ENCODE measurements at places on chromosomes 12 and 14.
A peak's percentile ranks its signal among the peaks of the same experiment; 100 is the strongest.

- DNase-seq: peak; percentile 74
Observed at GRCh38 chr14:65824285-65824977, 411.9 kb downstream of the FUT8 start.

GRCh38 chr12:2688381-2688931 lies 106.3 kb upstream of the FKBP4 start:
- DNase-seq: no peak

DNA sequence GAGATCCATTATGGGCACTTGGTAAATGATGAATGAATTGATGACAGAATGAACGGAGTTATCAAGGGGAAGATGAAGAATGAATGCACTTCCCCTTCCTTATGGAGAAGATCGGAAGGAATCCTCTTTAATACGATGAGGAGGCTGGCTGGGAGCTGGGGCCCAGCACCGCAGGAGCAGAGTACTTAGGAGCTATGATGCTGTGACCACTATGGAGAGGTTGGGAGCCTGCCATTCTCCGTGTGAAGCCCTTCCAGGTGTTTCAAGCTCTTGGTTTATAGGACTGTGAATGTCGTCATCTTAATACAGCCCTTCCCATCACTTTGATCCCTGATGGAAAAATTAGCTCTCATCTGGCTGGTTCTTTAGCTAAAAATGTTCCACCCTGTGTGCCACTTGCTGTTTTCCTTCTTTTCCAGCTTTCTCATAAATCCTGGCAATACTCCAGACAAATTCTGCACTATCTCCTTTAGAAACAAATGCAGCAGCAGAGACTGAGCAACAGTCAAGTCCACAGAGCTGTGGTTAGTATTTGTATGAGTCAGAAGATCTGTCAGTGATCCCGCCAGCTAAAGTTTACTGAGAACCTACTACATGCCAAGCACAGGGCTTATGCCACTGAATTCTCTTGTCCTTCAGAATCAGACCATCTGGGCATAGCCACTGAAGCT lies 263.1 kb upstream of the CRY1 start:
- DNase-seq: no peak

GRCh38 chr14:77674931-77675330 lies 32.9 kb downstream of the ALKBH1 start:
- no peak for DNase-seq

DNA sequence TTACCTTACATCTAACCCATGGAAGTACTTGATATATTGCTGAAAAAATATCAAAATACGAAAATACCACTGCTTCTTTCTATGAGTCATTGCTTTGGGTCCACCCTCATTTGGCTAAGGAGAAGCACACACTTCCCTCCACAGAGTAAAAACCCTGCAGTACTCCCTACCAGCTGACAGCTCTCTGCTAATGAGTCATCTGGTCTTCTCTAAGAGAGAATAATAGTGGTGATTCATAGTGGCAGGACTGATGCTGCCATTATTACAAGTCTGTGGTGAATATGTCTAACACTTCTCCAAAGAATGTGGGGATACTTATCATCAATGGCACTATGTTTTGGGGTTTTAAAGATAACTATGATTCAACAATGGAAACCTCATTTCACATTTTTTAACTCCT lies 90.7 kb downstream of the PPFIA2 start:
- peak; percentile 10 for DNase-seq

- DNase-seq: no peak
Observed at GRCh38 chr12:110943373-110943772, 23.0 kb upstream of the MYL2 start.

GRCh38 chr14:99586761-99587459 lies 17.1 kb downstream of the CCDC85C start:
- no peak for DNase-seq

DNA sequence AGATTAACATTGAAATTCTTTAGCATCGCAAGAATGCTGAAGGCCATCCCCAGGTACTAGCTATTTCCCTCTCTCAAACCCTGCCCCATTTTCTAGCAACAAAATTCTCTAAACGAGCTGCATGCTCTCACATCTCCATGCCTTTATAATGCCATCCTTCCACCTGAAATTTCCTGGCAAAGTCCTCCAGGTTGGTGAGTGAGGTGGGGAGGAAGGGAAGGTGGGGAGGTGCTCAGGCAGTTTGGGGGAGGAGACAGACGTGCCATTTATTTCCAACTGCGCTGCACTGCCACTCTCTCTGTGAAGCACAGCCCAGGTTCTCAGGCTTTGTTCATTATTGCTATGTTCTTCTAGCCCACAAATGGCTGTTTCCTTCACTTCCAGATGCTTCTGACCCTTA lies 208.4 kb downstream of the PAWR start:
- no peak for DNase-seq

GRCh38 chr14:92122351-92122677 lies 545 bp downstream of the CPSF2 start:
- peak; percentile 11 for DNase-seq

DNA sequence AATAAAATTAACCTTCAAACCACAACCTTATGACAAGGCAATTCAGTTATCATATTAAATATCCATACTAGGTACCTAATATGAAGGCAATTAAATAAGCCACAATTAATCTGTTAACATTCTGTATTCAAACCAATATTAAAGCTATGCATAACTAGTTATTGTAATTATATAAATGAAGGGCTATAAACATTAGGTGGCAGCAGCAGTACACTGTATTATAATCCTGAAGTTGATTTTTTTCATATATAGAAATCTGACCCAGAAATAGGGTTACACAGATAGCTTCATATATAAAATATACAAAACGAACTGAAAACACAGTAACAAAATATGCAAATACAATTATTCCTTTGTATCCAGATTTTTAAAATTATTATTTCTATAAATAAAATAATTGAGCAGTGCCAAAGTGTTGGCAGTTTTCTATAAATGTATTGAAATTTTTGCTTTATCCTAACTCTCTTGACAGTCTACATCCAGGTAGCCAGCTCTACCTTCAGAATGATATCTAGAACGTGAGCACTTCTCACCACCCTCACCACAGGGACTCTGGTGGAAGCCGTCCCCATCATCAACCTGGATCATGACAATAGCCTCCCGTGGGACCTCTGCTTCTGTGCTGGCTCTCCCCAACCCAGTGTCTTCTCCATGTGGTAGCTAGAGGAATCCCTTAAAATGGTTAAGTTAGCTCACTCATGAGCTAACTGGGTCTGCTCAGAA lies 136.2 kb downstream of the MED13L start:
- DNase-seq: no peak

GRCh38 chr12:22037947-22038346 lies 8.1 kb upstream of the CMAS start:
- DNase-seq: no peak

DNA sequence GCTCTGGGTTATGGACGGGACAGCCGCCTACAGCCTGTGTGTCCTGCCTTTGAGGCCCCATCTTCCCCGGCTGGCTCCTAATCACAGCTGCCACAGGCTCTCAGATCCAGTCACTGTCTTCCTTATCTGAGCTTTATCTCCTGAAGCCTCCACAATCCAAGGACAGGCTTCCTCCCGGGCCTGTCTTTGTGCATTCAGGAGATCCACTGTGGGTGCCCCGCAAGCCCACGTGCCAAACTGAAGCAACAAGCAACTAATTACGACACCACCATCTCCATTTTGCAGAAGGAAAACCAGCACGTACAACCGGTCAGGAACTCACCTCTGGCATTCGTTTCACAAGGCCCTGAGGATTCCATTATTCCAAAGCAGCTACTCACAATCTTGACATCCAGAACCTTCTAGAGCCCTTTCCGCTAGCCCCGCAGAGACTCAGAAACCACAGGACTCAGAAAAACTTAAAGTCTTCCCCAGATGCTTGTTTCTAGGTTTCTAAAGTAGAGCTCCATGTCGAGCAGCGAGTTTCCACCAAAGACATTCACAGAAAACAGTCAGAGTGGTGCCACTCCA lies 14.0 kb downstream of the SYNE3 start:
- DNase-seq: no peak

DNA sequence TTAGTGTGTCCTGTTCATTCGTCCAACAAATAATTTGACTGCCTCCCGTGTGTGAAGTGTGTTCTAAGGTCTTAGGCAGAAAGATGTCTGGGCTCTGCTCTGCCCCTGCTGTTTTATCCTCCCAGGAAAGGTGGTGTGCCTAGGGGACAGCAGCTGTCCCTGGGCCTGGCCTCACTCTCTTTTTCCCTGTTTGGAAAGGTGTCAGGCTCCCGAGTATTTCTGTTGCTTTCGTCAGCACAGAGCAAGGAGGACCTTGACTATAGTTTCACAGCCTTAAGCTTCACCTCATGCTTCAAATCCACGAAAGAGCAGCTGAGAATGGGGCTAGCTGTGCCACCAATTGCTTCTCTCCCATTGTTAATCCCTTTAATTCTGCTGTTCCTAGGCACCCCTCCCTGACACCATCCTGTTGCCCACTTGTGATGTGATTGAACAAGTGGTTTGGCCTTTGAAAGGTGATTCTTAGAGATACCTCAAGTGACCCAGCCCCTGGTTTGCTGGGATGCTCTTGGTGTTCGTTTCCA lies 54.2 kb downstream of the TGFB3 start:
- DNase-seq: no peak
